Mononuclear cell (primary cell): ENCODE measurements at places on chromosomes 7 and 10. TPM values are rescaled to one million over a fixed set of nuclear protein-coding genes. Genes with fewer than 3 reads are reported as not detected.

The IDI2 gene
- total RNA-seq: not detected

The SLC18A3 gene
- total RNA-seq: 0.10 TPM

The TFPI2 gene
- total RNA-seq: not detected

The NYAP1 gene
- total RNA-seq: 0.10 TPM

The ANTXRL gene
- total RNA-seq: not detected

The UCN3 gene
- total RNA-seq: not detected
